ENCODE measurements at places on chromosomes 5 and 9. TPM values are rescaled to one million over a fixed set of nuclear protein-coding genes. Genes with fewer than 3 reads are reported as not detected.

Gene ADCY2
- under 0.01 TPM for total RNA-seq

Gene OBP2B
- total RNA-seq = not detected

Gene CRHBP
- total RNA-seq = under 0.01 TPM

- peaks cover 42% of the 10 kb centered on the region for H3K4me1 ChIP-seq
- no peaks in the 10 kb centered on the region for H3K36me3 ChIP-seq
- H3K27me3 ChIP-seq = peaks cover 27% of the 10 kb centered on the region
These were observed 4.5 kb downstream of the ZNF608 start for GRCh38 chr5:124741711-124742496.

DNA sequence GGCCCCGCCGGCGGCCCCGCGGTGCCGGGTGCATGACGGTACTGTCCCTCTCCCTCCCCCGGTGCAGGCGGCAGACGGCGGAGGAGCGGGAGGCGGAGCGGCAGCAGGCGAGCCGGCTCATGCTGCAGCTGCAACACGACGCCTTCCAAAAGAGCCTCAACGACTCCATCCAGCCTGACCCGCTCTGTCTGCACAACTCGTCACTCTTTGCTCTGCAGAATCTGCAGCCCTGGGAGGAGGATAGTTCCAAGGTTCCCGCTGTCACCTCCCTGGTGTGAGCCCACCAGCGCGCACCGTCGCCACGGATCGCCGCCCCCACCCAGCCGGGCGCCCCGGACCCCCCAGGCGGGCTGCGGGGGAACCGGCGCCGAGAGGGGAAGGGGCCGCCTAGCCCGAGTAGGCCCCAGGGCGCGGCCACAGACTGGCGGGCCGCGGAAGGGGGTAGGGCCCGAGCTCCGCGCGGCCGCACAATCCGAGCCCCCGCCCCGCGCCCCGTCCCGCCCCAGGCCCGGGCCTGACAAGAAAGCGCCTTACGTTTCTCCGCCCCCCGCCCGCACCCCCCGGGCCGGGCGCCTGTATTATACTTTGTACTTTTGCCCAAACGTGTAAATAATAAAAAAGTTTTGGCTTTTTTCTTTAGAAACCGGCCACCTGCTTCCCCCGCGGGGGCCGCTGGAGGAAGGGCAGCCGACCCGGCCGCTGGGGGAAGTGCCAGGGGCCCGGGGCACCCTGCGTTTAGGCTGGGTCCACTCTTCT, 2.5 kb downstream of the TLX3 start:
- DNase-seq = peak; percentile 91
- peaks cover 97% of the 10 kb centered on the region for H3K27me3 ChIP-seq
- H3K4me3 ChIP-seq = no peak overlapping the region
- no peaks in the 10 kb centered on the region for H3K4me1 ChIP-seq
- H3K27ac ChIP-seq = no peak overlapping the region

DNA sequence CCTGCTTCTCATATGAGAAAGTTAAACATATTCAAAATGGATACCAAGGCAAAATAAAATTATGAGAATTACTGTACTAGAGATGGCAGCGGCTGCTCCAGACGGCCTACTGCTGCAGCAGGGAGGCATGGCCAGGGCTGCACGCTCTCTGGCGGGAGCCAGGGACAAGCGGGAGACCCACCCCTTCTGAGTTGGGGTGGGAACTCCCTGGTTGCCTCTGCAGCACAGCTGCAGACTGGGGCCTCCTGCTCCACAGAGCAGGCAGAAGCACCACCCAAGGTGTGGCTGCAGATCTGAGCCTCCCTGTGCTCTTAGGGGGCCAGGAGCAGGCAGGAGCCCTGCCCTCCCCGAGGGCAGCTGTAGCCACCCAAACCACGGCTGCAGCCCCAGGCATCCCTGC, 2.3 kb upstream of the AUH start:
- no peak overlapping the region for H3K27ac ChIP-seq
- no peak for DNase-seq
- H3K4me3 ChIP-seq = no peak overlapping the region
- H3K27me3 ChIP-seq = no peaks in the 10 kb centered on the region
- H3K4me1 ChIP-seq = peaks cover 16% of the 10 kb centered on the region

- no peaks in the 10 kb centered on the region for H3K4me1 ChIP-seq
- DNase-seq = no peak
- no peak overlapping the region for H3K27ac ChIP-seq
- H3K36me3 ChIP-seq = no peaks in the 10 kb centered on the region
These were observed 89.5 kb downstream of the EPB41L4A start for GRCh38 chr5:112329419-112330090.

DNA sequence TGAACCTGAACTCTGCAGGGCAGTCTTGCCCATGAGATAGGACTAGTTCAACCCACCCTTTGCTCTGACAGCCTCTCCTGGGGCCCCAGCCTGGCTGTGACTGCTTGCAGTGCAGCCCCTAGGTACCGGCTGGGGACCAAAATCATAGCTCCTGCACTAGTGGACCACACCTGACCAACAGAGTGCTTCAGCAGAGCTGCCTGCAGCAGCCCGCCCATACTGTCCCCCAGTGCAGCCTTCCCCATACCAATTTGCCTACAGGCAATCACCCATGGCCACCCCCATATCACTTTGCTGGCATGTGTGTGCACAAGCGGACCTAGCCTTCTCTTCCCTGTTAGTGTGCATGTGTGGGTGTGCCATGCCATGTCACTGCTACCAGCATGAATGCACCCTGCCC, 347.6 kb upstream of the MPDZ start:
- no peaks in the 10 kb centered on the region for H3K36me3 ChIP-seq
- H3K27ac ChIP-seq = no peak overlapping the region
- H3K4me1 ChIP-seq = no peaks in the 10 kb centered on the region

- H3K27me3 ChIP-seq = no peaks in the 10 kb centered on the region
- H3K27ac ChIP-seq = no peak overlapping the region
- H3K36me3 ChIP-seq = no peaks in the 10 kb centered on the region
- no peaks in the 10 kb centered on the region for H3K4me1 ChIP-seq
These were observed 28.9 kb upstream of the PDCD1LG2 start for GRCh38 chr9:5481322-5482040.

DNA sequence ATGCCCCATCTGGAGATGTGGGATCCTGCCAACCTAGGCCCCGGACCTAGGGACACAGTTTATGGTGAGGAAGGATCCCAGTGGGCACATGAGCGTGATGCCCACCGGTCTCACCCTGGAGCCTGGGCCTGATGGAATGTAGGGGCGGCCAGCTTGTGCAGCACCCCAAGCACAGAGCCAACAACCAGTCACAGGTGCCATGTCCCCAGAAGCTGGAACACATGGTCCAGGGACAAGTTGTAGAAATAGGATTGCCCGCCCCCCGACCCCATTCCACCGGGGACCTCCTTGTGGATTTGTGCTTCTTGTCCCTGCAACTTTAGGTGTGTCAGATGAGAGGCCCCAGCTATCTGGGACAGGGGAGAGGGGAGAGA, 48.9 kb downstream of the C9orf50 start:
- no peak overlapping the region for H3K4me3 ChIP-seq
- peak overlapping the region; percentile 90 for H3K27ac ChIP-seq
- no peaks in the 10 kb centered on the region for H3K36me3 ChIP-seq
- H3K4me1 ChIP-seq = peaks cover 47% of the 10 kb centered on the region
- DNase-seq = no peak

DNA sequence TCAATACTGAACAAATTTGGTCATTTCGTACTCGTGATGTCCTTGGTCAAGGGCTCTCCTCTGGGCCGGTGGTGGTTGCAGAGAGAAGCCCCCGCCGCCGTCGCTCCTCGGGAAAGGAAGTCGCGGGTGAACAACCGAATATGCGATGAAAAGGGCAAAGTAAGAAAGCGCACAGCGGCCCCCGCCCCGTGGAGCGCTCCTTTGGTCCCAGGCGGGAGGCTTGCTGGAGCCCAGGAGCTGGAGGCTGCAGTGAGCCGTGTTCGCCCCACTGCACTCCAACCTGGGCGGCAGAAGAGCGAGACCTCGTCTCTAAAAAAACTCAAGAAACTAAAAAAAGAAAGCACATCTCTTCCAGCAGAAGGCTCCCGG, 108.4 kb upstream of the LARP1 start:
- no peak overlapping the region for H3K27ac ChIP-seq
- H3K4me1 ChIP-seq = peaks cover 10% of the 10 kb centered on the region
- no peaks in the 10 kb centered on the region for H3K27me3 ChIP-seq
- H3K36me3 ChIP-seq = no peaks in the 10 kb centered on the region
- no peak for DNase-seq

GRCh38 chr9:76703270-76703669, 61.0 kb upstream of the PCA3 start:
- DNase-seq = no peak
- no peaks in the 10 kb centered on the region for H3K36me3 ChIP-seq
- peaks cover 22% of the 10 kb centered on the region for H3K4me1 ChIP-seq
- no peak overlapping the region for H3K27ac ChIP-seq
- H3K4me3 ChIP-seq = no peak overlapping the region

DNA sequence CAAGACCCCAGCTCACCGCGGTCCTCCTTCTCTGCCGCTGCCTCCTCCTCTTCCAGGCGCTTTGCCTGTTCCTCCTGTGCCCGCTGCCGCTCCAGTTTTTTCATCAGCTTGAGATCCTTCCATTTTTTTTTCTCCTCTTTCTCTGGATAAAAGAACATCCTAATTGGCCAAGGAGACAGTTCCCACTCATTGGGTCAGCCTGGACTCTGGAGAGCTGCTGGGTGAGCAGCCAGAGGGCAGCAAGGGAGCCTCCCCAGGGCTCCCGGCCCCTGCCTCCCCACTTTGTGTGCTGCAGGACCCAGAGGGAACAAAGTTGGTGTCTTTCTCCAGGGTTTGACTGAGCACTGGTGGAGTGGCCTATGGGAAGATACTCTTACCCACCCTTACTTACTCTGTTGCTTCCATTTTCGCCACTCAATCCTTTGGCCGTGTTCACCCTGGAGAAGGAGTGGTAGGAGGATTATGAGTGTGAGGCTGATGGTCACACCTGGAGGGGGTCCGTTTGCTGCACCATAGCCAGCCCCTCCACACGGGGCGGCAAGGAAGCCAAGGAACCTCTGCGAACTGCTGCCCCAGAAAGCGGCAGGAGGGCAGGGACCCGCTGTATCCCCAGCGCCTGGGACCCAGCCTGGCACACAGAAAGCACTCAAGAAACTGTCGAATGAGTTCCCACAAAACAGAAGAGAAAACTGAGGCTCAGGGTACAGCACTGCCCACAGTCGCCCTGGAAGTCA, 708 bp downstream of the SPOUT1 start:
- H3K36me3 ChIP-seq = peaks cover 30% of the 10 kb centered on the region
- H3K4me3 ChIP-seq = peak overlapping the region; percentile 81
- H3K27ac ChIP-seq = peak overlapping the region; percentile 52

GRCh38 chr5:38018016-38018415, 178.2 kb upstream of the GDNF start:
- peaks cover 51% of the 10 kb centered on the region for H3K27me3 ChIP-seq
- H3K4me1 ChIP-seq = no peaks in the 10 kb centered on the region
- no peak for DNase-seq
- H3K27ac ChIP-seq = no peak overlapping the region
- no peak overlapping the region for H3K4me3 ChIP-seq
- H3K36me3 ChIP-seq = no peaks in the 10 kb centered on the region

- no peak overlapping the region for H3K27ac ChIP-seq
- no peaks in the 10 kb centered on the region for H3K36me3 ChIP-seq
- H3K27me3 ChIP-seq = no peaks in the 10 kb centered on the region
- H3K4me3 ChIP-seq = no peak overlapping the region
These were observed 228.4 kb downstream of the TENT4A start for GRCh38 chr5:6941631-6942030.

DNA sequence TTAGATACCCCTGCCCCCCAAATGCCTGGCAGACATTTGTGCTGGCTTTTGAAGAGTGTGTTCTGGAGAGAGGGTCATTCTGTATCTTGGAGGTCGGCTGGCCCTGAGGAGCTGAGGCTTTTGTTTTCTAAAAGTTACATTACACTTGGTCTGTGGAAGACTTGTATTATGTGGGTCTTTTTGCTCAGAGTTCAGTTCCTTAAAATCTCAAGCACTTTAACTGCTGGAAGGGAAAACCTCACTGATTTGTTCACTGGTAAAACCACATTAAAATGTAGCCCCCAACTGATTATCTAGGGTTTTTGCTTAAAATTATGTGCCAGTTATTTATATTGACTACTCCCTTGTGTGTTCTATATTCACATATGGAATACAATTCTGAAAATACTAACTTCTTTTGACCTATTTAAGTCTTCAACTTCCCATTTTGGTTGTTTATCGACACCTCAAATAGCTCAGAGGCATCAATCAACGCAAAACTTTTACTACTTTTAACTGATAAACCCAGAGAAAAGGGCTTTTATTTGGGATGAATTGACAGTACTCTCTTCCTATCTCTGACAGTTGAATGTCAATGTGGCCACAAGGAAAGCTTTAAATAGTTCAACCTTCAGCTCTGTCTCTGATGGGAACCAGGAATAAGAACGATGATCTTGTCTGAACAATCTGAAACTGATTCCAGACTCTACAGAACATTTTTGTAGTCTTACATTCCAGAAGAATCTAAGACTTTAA, 54.0 kb upstream of the MAP3K1 start:
- no peaks in the 10 kb centered on the region for H3K36me3 ChIP-seq
- H3K4me1 ChIP-seq = no peaks in the 10 kb centered on the region
- H3K27ac ChIP-seq = no peak overlapping the region
- DNase-seq = no peak
- no peaks in the 10 kb centered on the region for H3K27me3 ChIP-seq

DNA sequence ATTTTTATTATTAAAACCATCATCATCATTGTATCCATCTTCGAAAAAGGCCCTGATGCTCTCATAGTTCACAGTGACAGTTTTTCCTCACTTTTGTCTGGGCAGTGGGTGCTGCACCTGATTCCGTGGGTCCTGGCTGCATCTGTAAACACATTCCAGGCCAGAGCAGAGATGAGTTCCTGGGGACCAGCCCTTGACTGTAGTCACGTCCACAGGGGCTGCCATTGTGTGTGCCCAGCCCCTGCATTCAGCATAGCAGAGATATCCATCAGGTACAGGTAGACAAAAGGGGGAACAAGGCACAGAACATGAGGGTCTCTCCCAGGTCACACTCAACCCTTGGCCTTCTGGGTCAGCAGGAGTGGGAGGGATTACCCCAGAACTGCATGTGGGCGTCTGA, 189.0 kb downstream of the NR3C1 start:
- peaks cover 10% of the 10 kb centered on the region for H3K4me1 ChIP-seq
- H3K36me3 ChIP-seq = no peaks in the 10 kb centered on the region
- no peak overlapping the region for H3K4me3 ChIP-seq
- H3K27ac ChIP-seq = no peak overlapping the region
- DNase-seq = no peak

- H3K27me3 ChIP-seq = no peaks in the 10 kb centered on the region
- H3K4me1 ChIP-seq = no peaks in the 10 kb centered on the region
- H3K27ac ChIP-seq = no peak overlapping the region
- no peaks in the 10 kb centered on the region for H3K36me3 ChIP-seq
- DNase-seq = no peak
- H3K4me3 ChIP-seq = no peak overlapping the region
These were observed 566.4 kb downstream of the EFNA5 start for GRCh38 chr5:107104040-107104995.

DNA sequence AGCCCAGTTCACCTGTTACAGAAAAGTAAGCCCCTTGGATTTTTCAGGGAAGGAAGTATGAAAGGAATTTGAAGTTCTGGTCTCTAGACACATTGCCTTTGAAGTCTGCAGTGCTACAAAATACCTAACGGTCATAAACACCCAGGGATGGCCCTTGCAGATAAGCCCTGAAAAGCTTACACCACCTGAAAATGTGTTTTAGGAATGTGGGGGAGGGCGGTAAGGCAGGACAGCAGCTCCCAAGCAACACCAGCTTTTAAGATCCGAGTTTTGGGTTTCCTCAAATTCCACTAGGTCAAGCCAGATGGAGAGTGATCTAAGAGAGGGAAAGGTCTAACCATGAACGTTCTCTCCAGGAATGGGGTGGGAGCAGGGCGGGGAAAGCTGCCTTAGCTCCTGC, 114.1 kb upstream of the PANK3 start:
- no peak for DNase-seq
- no peak overlapping the region for H3K27ac ChIP-seq
- H3K4me1 ChIP-seq = no peaks in the 10 kb centered on the region
- no peak overlapping the region for H3K4me3 ChIP-seq

Data from osteoblast (primary cell).